ENCODE measurements at places on chromosomes 1 and 21.
A peak's percentile ranks its signal among the peaks of the same experiment; 100 is the strongest.

GRCh38 chr1:46190539-46190938, 7.7 kb downstream of the POMGNT1 start:
- DNase-seq = no peak

DNA sequence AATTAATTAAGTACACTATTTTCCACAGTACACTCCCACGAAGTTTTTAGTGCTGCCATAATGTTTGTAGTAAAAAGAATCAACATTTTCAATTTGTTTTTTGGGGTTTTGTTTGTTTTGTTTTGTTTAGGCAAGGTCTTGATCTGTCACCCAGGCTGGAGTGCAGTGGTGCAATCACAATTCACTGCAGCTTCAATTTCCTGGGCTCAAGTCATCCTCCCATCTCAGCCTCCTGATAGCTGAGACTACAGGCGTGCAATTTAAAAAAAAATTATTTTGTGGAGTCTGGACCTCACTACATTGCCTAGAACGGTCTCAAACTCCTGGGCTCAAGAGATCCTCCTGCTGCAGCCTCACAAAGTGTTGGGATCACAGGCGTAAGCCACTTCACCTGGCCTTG, 11.4 kb downstream of the GLUL start:
- DNase-seq = no peak

GRCh38 chr1:81129366-81129765, 671.4 kb upstream of the ADGRL2 start:
- no peak for DNase-seq

GRCh38 chr1:163701783-163702374, 380.1 kb downstream of the NUF2 start:
- no peak for DNase-seq

- DNase-seq = no peak
These were observed 279.0 kb downstream of the RRAGC start for GRCh38 chr1:38580594-38580993.

- DNase-seq = no peak
These were observed 2.1 kb downstream of the LRRC42 start for GRCh38 chr1:53948291-53948690.

DNA sequence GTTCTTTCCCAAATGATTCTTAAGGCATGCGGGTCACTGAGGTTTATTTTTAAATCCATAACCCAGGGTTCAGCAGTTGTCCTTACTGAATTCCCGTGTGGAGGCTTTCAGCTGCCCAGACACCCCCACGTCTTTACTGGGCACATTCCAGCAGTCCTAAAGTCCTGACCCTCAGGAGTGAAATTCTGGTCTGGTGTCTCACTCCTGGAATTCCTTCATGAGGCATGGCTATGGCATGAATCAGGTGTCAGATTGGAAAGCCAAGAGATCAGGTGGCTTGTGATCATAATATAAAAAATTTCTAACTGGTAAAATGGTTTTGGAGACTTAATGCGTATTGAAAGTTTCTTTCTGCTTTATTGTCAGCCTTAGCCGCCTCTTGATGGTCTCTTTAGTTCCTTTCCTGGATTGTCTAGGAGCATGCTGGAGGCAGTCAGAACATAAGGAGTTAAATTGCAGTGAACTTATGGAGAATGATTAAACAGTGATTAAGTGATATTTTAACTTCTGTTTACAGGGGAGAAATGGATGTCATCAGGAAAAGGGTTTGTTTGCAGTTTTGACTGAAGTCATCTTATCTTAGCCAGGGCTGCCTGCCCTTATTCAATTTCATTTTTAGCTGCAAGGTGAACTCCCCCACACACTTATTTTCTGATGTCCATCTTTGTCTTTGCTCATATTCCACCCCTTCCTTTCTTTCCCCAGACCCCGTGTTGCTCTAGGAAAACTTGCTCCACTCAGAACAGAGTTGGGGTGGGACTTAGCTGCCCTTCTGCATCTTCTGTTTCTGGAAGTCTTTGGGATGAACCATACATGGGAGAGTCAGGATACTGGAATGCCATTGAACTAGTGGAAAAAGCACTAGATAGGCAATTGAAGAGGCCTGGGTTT, 25.7 kb upstream of the MACF1 start:
- DNase-seq = no peak

DNA sequence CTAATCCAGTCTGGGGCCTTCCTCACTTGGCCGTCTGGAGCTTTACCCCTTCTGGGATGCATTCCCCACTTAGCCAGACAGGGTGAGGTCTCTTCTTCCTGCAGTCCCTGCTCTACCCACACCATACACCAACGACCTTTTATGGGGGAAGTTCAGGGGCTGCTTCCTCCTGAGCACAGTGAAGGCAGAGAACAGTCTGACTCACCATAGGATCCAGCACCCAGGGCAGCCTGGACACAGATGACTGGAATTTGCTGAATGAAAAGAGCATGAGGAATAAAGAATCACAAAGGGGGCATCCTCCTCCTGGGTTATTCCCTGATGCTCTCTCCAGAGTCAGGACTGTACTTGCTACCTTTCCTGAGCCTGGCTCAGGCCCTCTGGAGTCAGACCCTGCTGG, 4.6 kb upstream of the FOXE3 start:
- no peak for DNase-seq

- DNase-seq = no peak
These were observed 9.9 kb upstream of the COA7 start for GRCh38 chr1:52707927-52708655.

GRCh38 chr1:183838221-183838620, 33.3 kb downstream of the RGL1 start:
- no peak for DNase-seq

- no peak for DNase-seq
These were observed 38.2 kb downstream of the CD46 start for GRCh38 chr1:207789792-207790787.

- DNase-seq = no peak
These were observed 64.2 kb upstream of the SH3GLB1 start for GRCh38 chr1:86640161-86640670.

DNA sequence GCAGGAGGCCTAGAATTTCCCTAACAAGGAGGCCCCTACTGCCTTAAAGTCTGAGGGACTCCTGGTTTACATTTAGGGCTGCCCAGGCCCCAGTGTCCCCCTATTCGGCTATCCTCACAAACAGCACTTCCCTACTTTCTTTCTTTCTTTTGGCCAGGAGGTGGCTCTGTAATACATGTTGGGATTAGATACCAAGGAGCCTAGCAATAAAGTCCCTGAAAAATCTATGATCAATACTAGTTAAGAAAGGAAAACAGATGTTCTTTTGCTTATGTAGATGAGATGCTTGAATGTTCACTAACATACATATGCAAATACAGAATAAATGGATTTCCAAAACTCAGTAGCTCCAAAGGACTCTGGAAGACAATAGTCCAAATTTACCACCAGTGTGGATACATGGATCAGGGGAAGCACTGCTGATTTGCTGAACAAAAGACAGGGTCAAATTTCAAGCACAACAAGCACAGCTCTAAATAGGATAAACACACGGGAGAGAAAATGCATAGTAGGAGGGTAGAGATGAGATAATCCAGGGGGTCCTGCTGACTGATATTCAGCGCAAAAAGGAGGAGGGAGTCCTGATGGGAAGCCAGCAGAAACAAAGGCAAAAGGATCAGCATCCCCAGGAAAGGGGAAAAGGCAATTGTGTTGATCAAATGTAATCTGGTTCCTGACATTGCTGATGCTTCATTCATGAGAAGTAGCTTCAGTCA, 240.0 kb downstream of the NUF2 start:
- DNase-seq = peak; percentile 14

DNA sequence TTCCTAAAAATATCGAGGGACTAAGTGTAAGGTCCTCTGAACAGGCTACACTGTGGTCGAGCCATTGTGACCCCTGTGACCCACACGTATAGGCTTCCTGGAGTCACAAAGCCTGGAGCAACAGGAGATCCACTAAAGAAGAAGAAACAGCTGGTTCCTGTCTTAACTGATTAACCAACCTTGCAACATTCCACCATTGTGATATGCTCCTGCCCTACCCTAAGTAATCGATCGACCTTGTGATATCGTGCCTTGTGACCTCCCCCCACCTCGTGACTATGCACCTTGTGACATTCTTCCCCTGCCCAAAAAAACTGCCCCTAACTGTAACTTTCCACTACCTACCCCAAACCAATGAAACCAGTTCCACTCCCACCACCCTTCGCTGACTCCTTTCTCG, 304.6 kb upstream of the FAM78B start:
- no peak for DNase-seq

DNA sequence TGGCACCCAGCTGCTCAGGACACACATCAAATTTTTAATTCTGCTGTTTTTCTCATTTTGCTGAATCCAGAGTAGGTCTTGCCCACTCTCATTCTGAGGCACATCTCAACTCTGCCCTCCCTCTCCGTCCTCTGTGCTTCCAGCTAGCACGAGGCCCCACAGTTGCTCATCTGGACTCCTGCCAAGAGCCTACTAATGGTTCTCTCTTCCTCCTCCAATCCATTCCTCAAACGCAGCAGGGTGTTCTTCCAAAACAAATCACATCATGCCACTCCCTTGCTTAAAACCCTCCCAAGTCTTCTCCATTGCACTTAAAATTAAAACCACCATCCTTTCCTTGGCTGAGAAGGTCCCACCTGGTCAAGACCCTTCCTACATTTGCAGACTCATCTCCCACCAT, 49.8 kb upstream of the SCAF4 start:
- no peak for DNase-seq

GRCh38 chr1:87941337-87941946, 612.8 kb downstream of the LMO4 start:
- no peak for DNase-seq

GRCh38 chr1:38073534-38074301, 27.1 kb upstream of the POU3F1 start:
- DNase-seq = no peak

GRCh38 chr1:168224991-168225390, 813 bp upstream of the SFT2D2 start:
- DNase-seq = no peak

DNA sequence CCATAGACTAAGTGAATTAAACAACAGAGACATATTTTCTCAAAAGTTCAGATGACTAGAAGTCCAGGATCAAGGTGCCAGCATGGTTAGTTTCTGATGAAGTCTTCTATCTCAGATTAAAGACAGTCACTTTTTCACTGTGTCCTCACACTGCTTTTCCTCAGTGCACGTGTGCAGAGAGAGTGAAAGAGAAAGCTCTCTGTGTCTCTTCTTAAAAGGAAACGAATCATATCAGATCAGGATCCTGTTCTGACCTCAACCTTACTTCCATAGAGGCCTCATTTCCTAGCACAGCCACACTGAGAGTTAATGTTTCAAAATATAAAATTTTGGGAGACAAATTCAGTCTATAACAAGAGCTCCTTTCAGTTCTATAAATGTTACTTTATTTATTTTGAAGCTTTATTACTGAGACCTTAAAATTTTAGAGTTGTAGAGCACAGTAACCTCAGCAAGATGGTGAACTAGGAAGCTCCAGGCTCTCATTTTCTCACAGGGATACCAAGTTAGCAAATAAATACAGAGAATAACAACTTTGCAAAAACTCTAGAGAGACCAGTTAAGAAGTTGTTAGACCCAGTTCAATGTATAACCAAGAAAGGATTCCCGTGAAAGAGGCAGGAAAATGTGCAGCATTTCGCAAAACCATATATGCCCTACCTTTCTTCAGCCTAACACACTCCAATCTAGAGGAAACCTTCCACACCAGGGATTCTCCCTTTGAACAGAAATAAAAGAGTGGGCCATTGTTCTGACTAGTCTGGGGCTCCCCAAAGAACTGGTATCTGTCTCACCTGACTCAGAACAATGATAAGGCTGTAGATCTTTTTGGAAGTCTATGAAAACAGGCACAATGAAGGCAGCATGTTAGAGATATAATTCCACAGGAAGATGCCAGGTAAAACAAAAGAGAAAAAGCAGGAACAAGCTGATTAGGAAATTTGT, 372.2 kb downstream of the MRPL39 start:
- DNase-seq = no peak

DNA sequence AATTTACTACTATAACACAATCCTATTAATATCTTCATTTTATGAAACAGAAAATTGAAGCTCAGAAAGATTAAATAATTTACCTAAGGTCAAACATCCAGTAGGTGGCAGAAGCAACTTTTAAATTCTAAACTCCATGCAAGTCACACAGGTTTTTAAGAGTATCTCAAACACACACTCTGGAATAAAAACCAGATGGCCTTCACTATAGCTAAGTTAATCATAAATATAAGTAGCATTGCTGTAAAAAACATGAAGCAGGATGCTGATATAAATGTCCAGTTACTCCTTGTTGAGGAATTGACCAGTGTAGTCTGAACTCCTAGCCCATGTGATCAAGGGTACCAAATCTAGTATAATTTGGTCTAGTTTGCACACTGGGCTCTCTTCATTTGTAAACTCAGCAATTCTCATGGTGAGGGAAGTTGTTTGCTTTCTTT, 9.4 kb upstream of the FMO3 start:
- DNase-seq = peak; percentile 15

DNA sequence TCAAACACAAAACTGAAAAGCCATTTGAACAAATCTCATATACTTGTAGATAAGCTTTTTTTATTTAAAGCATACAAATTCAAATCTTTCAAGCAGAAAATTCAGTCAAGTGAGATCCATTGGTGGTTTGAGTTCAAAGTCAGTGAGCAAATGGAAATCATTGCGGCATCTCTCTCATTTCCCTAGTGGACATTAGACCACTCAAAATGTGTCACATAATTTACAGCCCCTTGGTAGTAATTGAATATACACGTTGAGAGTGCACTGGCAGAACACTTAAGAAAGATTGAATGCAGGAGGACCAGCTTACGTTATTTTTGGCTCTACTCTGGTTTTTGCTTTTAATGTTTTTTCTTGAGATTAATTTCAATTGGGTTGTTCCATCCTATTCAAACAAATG, 633.7 kb downstream of the USP25 start:
- DNase-seq = no peak

DNA sequence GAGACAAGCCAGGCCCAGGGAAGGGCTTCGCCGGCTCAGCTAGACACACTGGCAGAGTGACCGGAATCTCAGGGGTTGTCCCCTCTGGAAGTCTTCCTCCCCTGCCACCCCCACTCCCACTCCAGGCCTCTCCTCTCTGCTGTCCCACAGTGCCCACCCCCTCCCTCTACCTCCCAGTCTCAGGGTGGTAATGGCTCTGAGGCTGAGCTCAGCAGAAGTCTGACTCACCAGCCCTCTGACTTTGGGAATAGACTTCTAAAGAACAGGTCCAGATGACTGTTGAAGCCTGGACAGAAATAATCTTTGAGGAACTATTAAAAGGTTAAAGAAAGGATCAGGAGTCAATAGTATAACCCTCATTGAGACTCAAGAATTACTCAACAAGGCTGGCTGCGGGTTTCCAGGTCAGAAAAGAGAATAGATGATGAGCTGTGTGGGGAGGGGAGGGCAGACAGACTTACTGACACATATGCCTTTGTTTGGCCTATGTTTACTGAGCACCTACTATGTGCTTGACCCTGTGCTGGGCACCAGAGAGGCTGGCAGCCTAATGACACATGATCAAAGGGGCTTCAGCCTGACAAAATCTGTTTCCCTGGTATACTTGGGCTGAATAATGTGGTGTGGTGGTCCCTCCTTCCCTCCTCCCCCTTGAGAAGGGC, 8.2 kb downstream of the HCRTR1 start:
- no peak for DNase-seq

GRCh38 chr1:225319871-225320270, 108.0 kb downstream of the LBR start:
- no peak for DNase-seq

GRCh38 chr1:33436557-33437285, 5.8 kb upstream of the PHC2 start:
- DNase-seq = no peak

- no peak for DNase-seq
These were observed 204.7 kb downstream of the MATN1 start for GRCh38 chr1:30518696-30519095.

- no peak for DNase-seq
These were observed 52.9 kb upstream of the CD46 start for GRCh38 chr1:207698822-207699483.

Measured in HuH-7 (cell line).